ENCODE measurements at places on chromosomes 1 and 21.

DNA sequence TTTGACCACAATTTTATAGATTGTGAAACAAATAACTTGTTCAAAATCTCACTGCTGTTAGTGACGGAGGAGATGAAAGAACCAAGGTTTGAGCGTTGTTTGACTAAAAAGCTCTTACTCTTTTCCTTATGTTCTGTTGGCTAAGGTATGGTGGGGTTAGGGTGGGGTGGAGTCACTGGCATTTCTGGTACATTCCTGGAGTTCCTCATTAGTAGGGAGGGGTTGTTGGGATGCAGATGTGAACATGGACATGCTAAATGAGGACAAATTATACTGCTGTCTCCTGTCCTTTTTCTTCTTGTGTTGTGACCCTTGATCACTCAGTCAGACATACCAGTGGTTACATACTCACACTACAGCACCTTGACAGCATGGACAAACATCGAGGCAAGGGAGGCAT lies 26.2 kb upstream of the CD1D start:
- DNase-seq = no peak

DNA sequence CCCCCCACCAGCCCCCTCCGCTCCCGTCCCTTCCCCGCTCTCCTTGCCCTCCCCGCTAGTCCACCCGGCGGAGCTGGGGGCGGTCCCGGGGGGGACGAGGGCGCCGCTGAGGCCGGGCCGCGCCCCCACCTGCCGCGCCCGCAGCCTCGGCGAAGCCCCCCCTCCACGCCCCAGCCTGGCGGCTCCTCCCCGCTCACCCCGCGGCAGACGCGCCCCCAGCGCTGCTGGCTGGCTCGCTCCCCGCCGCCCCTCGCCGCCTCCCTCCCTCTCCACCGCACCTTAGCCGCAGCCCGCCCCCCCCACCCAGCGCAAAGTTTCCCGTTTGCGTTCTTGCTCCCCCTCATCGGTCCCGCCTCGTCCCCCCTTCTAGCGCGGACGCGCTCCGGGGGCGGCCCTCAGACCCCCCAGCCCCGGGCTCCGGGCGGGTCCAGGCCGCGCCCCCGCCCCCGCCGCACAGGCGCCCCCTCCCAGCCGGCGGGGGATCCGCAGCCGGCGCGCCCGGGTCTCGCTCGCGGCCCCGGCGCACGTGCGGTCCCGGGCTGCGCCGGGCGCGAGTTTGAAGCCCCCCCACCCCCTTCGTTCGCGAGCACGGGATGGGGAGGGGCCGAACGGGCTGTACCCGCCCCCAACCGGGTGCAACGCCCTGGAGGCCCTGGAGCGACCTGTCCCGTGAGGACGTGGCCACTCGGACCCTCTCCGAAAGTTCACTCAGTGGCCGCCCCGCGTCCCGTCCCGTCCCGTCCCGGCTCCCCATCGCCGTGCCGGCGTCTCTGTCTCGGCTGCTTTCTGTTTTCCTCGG lies 623 bp downstream of the PTPRF start:
- peak; percentile 80 for DNase-seq

- DNase-seq = no peak
These were observed 36.2 kb downstream of the EPS15 start for GRCh38 chr1:51482881-51483280.

GRCh38 chr1:119660253-119661083 lies 12.4 kb upstream of the ZNF697 start:
- DNase-seq = no peak

GRCh38 chr1:28341591-28341990 lies 12.8 kb downstream of the MED18 start:
- no peak for DNase-seq

GRCh38 chr1:111756124-111756513 lies 418 bp downstream of the DDX20 start:
- DNase-seq = peak; percentile 57

Measured in GM03348 (cell line).